Activated CD4-positive, alpha-beta T cell treated with anti-CD3 and anti-CD28 coated beads, Interleukin-2, amount 50 U/mL, for 4 hours (primary cell): ENCODE measurements at places on chromosomes 16 and 17.

DNA sequence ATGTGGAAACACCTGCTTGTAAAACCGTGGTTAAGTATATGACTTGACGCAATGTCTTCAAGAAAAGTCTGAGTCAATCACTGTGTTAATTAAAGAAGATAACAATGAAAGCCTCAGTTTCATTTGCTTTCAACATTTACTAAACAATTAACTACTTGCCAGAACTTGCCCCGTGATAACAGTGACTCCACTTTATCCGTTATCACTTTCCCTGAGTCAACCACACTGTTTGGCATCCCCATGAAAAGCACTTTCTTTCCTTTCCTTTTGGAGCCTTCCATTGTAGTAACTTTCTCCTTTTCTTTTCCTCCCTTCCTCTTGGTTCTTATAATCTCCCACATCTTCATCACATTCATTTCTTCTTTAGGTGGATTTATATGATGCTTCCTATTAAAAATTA is 435.1 kb upstream of the GOT2 start:
- no peak for DNase-seq

DNA sequence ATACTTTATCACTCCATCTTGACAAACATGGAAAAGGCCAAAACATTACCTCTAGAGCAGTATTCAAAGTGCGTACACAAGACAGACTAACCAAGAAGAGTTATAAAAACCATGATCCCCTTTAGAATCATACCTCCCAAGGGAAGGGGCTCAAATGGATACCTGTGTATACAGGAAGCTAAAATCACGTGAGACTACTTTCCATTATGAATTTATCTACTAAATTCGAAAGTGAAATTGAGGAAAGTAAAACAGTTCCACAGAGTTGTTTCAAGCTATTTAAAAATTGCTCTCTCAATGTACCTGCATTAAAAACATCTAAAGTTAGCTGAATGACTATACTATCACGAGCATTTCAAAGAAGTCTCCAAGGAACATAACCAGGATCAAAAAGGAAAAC is 32.7 kb downstream of the AP1G1 start:
- DNase-seq: no peak

- DNase-seq: peak; percentile 30
These were observed 7.0 kb downstream of the CYTH1 start for GRCh38 chr17:78774956-78775571.

- DNase-seq: no peak
These were observed 991 bp downstream of the KPNA2 start for GRCh38 chr17:68036304-68037147.

DNA sequence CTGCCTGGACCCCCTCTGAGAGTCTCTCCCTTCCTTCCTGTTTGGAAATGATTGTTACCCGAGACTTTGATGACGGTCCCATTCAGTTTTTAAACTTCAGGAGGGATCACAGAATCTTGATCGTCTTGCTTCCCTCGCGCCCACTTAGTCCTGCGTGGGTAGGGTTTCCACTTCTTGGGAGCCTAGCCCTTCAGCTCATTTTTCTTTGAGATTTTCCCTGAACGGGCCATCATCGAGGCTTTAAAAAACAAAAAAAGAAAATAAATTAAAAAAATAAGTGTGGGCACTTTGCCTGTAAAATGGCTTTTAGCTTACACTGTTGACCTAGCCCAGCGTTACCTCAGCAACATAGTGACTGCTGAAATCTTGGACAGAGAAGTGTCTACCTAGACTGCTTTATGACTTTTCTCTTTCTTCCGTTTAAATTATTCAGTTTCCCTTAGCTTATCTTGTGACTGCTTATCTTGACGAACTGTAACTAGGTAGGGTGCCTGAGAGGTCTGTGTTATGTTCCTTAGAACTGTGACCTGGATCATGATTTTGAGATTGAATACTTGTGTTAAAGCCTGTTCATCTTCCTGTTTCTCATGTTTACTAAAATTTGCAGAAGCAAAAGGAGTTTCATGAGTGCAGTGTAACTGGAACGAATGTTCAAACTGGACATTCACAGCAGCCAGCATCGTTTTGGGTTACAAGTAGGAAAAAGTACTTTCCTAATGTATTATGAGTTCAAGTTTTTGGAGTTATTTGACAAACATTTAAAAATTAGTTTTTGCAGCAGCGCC is 874 bp downstream of the WWP2 start:
- no peak for DNase-seq

GRCh38 chr17:64777415-64778239 is 115.5 kb upstream of the SMURF2 start:
- DNase-seq: no peak

DNA sequence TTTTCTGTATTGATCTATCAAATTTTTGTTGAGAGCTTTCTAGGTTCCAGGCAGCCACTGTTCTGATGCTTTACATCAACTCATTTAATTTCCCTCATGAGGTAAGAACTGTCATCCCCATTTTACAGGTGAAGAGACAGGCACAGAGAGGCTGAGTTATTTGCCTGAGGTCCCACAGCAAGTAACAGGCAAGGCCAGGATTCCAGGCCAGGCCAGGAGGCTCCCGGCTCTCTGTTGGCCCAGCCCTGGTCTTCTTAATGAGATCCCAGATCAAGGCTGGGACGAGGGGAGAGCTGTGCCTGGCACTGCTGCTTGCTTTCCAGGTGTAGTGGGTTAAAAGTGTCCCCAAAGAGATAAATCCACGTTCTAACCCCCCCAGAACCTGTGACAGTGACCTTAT is 22.4 kb upstream of the RMI2 start:
- no peak for DNase-seq

DNA sequence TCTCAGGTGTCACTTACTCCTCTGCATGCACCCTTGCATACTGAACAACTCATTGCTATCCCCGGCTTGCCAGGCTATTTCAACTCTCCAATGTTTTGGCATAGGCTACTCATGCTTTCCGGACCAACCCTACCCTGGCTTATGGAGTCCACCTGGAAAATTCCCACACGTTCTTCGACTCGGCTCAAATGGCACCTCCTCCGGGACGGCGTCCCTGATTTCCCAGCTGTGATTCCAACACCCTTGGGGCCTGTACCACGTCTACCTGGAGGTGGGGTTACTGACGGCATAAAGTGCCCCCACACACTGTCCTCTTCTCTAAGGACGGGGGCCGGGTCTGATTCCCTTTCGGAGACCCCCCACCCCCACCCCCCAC is 498 bp downstream of the SMYD4 start:
- DNase-seq: no peak

DNA sequence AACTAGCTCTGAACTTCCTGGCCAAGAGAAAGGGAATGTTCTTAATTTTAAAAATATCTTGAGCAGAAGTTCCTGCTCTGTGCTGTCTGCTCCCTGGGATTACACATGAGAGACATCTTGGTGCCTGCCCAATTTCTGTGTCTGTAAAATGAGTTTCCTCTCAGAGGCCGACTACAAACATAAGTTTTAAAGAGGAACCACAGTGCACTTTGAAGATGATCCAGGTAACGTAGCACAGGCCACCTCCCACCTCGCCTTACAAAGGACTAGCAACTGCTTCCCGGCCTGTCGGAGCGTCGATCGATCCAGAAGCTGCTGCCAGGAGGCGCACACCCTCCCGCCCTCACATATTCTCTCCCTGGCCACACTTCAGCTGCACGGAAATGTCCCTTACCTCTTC is 55.0 kb upstream of the ATP2A3 start:
- no peak for DNase-seq

GRCh38 chr17:31460226-31460721 is 68.8 kb downstream of the RAB11FIP4 start:
- DNase-seq: no peak

DNA sequence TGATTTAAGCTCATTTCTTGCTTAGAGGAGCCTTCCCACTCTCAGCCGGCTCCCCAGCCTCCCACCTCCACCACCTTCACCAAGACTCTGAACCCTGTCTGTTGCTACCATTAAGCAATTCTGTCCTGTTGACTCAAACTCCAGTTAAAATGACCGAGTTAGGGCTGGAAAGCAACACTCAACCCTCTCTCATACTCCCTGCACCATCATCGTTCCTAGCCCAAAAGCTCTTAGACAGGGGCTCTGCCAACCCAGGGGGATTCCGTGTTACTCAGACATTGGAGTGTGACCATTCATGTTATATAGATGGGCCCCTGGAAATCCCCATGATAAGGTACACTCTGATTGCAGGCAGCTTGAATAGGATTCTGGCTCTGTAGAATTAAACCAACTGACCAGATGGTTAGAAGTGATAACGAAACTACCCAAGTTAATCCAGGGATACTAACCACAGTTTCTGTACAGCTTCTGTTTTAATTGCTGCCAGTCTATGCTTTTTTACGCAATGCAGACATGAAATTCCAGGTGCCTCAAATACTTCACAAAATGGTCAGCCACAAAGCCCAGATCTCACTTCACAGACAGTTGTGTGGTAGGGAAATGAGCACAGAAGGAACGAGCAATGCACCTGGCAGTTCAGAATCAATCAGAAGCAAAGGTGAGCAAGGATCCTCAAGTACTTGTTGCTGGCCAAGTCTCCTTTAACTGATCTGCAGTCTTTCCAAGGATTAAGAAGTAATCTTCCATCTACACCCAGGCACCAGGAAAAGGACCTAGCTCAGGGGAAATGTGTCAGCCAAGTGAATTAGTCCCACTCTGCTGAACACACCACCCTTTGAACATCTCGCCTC is 2.1 kb downstream of the SSTR2 start:
- DNase-seq: no peak

- no peak for DNase-seq
These were observed 9.5 kb downstream of the TBX21 start for GRCh38 chr17:47742319-47743181.

- DNase-seq: no peak
These were observed 194.3 kb downstream of the C16orf78 start for GRCh38 chr16:49567950-49568349.

GRCh38 chr16:11638140-11638539 is 30.1 kb upstream of the SNN start:
- DNase-seq: no peak

DNA sequence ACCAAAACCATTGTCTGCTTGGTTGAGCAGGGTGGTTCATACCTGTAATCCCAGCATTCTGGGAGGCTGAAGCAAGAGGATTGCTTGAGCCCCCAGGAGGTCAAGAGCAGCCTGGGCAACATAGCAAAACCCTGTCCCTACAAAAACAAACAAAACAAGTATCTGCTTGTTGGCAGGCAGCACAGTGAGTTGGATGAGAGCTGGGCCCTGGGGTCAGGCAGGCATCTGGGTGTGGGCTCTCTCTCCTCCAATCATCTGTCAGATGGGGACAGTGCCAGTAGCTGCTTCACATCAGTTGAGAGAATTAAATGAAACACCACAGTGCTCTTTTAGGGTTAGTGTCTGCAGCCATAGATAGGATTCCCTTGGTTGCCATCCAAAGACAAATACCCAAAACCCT is 5.8 kb downstream of the ARMC7 start:
- DNase-seq: no peak

GRCh38 chr17:896953-897661 is 82.5 kb downstream of the NXN start:
- no peak for DNase-seq
